Fibroblast of skin of right quadriceps (primary cell): ENCODE measurements at places on chromosomes 4 and X.
A peak's percentile ranks its signal among the peaks of the same experiment; 100 is the strongest.

DNA sequence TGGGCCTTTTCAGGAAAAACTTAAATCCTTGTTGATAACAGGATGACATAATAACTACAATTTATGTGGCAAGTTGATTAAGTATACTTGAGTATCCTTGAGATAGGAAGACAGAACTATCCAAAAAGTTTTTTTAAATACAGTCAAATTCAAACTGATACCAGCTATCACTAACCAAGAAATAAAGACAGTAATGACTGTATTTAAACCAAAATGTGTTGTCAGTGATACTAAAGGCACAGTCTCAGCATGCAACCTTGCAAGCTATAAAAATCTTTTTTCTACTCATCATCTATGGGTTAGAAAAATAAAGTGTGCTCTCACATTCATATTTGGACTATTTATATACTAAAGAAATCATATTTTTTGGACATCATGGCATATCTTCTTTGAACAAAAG lies 64.7 kb downstream of the PAPSS1 start:
- DNase-seq, result no peak

DNA sequence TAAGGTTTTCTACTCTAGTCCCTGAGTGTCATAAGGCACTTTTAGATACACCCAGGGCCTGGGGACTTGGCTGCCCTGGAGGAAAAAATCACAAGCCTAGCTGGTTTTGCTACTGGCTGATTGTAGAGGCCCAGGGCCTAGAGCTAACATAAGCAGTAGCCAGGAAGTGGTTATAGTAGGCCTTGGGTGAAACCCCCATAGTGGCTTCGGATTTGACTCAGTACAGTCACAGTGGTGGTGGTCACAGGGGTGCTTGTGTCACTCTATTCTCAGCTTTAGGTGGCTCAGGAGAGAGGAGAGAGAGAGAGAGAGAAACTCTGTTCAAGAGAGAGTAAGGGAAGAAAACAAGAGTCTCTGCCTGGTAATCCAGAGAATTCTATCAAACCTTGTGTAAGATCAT lies 194.5 kb upstream of the EDA2R start:
- DNase-seq, result no peak

- DNase-seq, result peak; percentile 55
Observed at GRCh38 chr4:36111172-36111571, 133.1 kb downstream of the ARAP2 start.

DNA sequence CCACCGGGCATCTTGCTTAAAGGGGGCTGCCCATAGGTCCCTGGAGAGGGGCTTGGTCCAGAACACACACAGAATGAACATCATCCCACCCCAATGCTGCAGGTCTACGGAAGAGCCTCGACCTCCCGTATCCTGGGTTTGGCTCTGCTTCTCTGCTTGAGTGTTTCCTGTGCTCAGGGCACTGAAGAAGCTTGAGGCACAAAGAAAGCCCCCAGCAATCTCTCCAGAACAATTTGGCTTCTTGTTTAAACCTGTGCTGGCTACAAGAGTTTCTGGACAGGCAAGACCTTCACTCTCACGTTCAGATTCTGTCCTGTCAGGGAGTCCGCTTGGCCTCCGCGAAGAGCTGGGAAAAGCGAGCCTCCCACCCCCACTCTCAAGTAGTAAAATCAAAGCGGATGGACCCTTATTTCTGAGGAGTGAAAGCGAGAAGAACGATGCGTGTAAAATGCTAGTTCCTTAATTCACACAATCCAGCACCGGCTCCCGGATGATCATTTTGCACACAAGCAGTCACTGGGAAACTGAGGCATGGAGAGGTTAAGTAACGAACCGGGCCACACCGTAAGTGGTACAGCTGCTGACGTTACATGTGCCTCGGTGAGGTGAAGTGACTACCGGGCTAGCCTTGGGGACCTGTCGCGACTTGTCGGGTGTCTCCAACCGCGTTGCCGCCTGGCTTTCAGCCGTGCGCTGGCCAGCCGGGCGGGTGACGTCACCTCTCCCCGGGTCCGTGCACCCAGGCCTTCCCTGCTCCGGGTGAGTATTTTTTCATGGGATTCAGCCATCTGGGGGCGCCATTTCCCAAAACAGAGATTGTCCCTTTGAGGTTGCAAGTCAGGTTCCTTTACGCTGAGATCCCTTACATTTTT lies 3.1 kb upstream of the SFRP2 start:
- peak; percentile 57 for DNase-seq

- peak; percentile 48 for DNase-seq
Observed at GRCh38 chr4:173168396-173169177, at the start of gene GALNT7. GALNT7 (plus strand) TSS chr4:173168811; CDS start chr4:173168836, 25 bp downstream.

- DNase-seq, result no peak
Observed at GRCh38 chr4:55083735-55084134, 41.7 kb downstream of the KDR start.

DNA sequence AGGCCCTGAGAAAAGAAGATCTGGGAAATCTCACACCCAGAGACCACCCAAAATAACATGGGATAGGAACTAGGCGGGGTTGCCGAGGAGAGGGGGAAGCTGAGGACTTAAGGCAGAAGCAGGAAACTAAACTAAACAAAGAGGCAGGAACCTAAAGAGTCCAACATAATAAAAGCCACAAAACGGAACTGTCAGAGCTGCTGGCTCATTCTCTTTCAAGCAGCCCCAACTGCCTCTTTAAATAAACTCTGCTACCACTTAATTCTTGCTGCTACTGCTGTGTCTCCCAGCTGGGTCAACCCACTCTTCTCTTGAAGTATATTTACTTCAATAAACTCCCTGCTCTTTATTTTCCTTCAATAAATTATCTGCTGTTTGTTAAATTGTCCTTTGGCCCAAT lies 44.5 kb downstream of the MAGEB16 start:
- no peak for DNase-seq

DNA sequence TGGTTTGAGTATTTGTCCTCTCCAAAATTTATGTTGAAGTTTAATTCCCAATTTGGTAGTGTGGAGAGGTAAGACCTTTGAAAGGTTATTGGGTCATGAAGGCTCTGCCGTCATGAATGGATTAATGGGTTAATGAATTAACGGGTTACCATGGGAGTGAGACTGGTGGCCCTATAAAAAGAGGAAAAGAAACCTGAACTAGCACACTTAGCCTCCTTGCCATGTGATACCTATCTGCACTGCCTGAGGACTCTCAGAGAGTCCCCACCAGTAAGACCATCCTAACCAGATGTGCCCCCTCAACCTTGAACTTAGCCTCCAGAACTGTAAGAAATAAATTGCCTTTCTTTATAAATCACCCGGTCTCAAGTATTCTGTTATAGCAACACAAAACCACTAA lies 39.3 kb downstream of the PAGE1 start:
- no peak for DNase-seq

DNA sequence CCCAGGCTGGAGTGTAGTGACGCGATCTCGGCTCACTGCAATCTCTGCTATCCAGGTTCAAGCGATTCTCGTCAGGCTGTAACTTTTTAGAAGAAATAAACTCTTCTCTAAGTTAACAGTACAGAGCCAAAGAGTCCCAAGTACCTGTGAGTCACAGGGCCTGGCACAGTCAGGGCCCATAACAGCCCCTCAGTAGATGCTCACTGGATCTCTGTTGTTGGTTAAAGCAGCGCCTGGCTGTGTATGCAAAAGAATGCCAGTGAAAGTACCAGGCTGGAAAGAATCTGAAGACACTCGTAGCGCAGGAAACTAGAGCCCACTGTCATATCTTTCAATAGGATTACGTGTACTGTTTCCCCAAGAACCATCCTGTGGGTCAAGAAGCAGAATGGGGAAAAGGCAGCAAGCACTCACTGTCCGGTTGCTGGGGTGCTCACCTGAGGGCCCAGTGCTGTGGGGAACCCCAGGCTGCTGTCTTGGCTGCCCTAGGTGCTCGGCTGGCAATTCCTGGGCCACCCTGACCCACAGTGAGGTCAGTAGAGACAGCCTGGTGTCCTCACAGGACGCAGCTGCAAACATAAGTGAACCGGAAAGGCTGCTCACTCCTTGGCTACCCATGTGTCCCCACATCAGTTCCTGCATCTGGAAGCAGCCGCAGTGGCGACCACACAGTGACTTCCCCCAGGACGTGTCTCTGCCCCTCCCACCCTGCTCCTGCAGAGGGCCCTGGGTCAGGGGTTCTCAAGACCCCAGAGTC lies 3.1 kb upstream of the SLBP start:
- no peak for DNase-seq

- DNase-seq, result no peak
Observed at GRCh38 chr4:7467471-7467870, 32.7 kb upstream of the PSAPL1 start.

- DNase-seq, result peak; percentile 92
Observed at GRCh38 chr4:169050881-169051760, 41.1 kb upstream of the CBR4 start.

GRCh38 chrX:110026099-110026844 lies 23.4 kb downstream of the TMEM164 start:
- no peak for DNase-seq

GRCh38 chr4:110216129-110216528 lies 17.7 kb upstream of the ELOVL6 start:
- DNase-seq, result no peak

DNA sequence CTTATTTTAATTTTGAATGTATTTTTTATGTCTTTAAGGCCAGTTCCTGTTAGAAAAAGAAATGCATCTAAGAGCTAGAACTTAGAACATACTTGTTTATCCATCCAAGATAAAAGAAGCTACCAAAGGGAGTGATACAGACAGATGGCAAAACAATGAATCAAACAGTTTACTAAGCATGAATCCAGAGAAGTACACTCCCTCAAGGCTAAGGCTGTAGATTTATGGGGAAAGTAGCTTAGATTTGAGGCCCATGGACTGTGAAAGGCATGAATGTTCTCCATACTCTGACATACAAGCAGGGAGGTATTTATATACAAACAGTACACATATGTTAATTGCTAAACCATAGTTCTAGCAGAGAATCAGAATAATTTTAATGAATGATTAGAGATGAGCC lies 255.3 kb upstream of the NRK start:
- no peak for DNase-seq

GRCh38 chr4:56790691-56791091 lies 30.8 kb downstream of the SPINK2 start:
- DNase-seq, result no peak

DNA sequence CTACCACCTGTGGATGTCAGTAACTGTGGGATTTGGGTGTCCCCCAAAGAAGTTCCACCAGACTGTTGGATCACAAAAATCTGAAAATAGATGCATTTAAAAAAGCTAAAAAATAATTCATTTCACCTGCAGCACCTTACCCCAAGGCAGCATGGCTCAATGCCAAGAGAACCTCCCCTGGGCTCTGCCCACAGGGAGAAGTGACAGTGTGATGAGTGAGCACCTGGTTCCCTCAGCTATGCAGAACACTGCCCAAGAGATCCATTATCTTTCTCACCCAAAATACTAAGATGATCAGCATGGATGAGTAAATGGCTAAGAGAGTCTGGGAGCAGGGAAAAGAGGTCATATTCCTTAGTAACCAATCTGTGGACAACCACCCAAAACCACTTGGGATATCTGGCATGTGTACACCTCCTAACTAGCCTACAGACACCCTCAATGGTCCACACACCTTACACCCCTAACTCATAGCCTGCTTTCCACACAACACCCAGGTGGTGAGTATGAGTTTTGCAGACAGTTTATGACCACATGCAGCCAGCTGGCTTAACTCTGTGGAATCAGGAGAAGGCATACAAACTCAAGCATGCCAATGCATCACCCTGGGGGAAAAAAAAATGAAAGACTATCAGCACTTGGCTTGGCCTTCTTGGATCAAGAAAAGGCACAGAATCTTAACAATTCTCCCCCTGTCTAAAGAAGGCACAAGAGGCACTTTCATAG lies 416.5 kb upstream of the SMIM31 start:
- DNase-seq, result no peak

GRCh38 chr4:15649914-15650545 lies 5.1 kb downstream of the FBXL5 start:
- DNase-seq, result peak; percentile 60

DNA sequence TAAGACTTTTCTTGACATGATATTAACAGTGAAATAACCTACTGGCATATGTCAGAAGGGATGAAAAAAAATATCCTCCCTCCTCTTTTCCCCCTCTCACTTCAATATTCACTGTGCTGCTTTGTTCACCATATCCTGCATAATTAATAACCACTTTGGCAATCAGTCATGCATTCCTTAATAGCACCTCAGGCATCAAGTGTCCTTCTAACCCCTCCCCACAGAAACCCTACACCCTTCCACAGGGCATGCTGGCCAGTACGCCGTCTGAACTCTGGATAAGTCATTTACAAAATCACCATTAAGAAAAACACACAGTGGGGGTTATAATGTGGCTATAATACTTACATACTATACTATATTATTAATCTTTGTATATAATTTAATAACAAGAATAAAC lies 165.9 kb downstream of the PDGFC start:
- no peak for DNase-seq

DNA sequence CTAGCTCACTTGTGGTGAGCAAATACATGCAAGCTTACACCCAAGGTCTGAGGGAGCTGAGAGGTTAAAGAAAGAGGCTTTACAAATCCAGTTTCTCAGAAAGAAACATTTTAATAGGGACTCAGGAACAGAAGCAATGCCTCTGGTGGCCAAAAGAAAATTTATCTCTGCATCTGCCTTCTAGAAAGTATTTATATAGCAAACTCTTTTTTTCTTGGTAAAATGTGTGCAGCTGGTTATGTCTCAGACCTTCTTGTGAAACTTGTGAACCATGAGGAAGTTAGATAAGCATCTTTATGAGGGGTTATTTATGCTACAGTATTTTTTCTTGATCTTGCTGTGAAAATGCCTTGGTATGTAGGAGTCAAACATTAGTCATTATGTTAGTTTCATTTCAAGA lies 48.5 kb upstream of the CYSLTR1 start:
- no peak for DNase-seq

DNA sequence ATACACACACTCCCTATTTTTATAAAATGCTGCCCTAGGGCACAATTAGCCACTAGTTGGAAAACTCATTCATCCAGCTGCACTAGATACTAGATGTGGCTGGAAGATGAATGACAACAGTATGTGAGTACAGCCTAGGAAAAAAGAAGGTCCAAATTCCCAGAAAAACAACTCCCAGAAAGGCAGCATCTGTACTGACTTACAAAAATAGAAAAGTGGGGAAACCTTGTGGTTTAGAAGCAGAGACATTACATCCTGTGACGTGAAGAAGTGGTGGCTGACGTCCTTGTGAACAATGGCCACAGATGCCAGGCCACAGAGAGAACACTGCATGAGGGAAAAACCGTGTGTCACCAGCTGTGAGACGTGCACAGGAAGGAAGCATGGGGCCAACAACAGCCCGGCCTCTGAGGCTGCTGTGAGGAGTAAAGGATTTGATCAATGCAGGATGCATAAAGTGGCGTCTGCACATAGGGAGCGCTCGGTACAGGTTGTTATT lies 81.2 kb downstream of the SPRY1 start:
- DNase-seq, result peak; percentile 70

GRCh38 chrX:97704881-97705280 lies 821.2 kb downstream of the RPA4 start:
- no peak for DNase-seq

- peak; percentile 21 for DNase-seq
Observed at GRCh38 chrX:136577552-136577951, 45.5 kb downstream of the VGLL1 start.
